ENCODE measurements at places on chromosomes 4 and X.

DNA sequence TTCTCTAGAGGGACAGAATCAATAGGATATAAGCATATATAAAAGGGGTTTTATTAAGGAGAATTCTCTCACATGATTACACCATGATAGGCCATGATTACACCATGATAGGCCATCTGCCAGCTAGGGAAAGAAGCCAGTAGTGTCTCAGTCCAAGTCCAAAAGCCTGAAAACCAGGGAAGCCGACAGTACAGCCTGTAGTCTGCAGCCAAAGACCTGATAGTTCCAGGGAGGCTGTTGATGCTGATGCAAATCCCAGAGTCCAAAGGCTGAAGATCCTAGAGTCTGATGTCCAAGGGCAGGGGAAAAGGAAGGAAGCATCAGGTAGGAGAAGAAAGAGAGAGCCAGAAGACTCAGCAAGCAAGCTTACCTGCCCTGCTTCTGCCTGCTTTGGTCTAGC is 411.3 kb upstream of the EMCN start:
- no peak for DNase-seq

- no peak for DNase-seq
These were observed 110.0 kb downstream of the ARHGAP6 start for GRCh38 chrX:11555759-11556158.

DNA sequence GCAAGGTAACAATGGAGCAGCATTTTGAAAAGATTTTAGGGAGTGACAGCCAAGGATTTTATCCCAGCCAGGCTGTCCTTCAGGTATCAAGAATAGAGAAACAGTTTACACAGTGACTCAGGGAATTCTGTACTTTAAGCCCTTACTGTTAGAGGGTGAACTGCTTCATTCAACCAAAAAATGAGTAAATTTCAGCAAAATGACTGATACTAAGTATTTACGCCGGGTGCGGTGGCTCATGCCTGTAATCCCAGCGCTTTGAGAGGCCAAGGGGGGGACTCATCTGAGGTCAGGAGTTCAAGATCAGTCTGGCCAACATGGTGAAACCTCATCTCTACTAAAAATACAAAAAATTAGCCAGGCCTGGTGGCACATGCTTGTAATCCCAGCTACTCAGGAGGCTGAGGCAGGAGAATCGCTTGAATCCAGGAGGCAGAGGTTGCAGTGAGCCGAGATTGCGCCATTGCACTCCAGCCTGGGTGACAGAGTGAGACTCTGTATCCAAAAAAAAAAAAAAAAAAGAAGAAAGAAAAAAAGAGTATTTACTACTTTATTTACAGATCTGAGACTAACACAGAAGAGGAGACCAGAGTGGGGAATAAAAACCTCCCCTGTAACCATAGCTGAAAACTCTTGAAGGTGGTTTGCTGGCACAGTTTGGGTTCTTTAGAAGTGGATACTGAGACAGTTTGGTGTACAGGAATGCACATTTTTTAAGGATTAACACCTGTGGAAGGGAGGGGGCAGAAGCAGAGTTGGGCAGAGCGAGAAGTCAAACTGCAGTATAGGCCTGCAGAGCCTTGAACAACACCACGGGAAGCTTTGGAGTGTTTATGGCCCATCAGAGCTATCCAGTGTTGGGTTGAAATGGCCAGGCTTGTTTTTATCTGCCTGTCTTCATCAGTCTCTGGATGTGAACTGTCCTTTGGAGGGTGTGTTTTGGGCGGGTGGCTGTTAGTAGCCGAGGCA is 40.5 kb downstream of the TMEM131L start:
- no peak for DNase-seq

GRCh38 chr4:177239878-177240277 is 69.8 kb upstream of the NEIL3 start:
- no peak for DNase-seq

DNA sequence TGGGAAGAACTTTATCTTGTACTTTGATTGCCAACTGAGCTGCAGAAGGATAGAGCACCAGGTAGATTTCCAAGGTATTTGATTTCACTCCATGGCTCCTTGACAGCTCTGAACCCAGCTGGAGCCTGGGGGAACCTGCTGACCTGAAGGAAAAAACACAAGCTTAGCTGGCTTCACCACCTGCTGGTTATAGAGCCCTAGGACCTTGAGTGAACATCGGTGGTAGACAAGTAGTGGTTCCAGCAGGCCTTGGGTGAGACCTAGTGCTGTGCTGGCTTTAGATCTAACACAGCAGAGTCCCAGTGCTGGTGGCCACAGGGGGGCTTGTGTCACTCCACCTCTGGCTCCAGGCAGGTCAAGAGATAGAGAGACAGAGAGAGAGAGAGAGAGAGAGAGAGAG is 1102.6 kb downstream of the ADGRL3 start:
- no peak for DNase-seq

GRCh38 chr4:68948985-68949384 is 2.6 kb downstream of the UGT2A3 start:
- no peak for DNase-seq

DNA sequence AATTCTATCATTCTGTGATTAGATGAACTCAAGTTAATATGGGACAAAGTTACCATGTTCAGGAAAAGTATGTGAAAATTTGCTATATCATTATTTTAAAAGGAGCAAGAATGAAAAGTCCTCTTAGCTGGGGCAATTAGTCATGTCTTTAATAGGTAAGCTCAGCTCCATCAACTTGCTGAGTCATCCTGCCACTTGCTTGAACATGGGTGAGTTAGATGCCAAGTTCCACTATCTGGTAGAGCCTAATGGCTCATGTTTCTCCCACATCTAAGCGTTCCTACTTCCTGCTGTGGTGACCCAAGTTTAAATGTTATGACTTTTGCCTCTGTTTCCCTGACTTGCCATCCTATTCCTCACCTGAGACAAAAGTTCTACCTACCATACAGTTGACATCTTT is 276.8 kb downstream of the ZNF674 start:
- DNase-seq = no peak

DNA sequence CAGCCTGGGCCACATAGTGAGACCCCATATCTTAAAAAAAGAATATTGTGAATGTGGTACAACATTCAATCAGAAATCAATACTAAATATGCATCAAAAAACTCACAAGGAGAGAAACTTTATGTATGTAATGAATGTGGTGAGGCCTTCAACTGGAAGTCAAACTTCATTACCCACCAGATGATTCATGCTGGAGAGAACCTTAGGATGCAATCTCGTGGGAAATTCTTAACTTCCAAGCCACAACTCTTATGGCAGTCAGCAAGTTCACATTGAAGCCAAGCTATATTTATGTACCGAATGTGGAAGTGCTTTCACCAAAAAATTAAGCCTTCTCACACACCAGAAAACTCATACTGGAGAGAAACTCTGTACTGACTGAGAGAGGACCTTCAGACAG is 84.5 kb upstream of the UXT start:
- no peak for DNase-seq

DNA sequence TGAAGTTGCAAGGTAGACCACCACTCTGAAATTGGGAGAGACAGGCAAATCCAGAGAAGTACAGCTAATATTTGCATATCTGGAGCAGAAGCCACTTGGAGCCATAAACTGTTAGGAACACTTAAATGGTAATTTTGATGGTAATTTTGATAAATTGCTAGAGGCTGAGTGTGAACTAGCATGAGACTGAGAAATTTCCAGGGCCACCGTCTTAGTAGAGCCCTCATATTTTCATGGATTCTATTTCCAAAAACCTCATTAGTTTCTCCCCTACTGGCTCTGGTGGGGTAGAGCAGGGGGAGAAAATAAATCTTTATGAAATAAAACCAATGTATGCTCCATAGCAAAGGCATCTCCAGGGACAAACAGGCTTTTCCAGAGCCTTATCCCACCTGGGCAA is 429.4 kb upstream of the DIPK2B start:
- DNase-seq = no peak

DNA sequence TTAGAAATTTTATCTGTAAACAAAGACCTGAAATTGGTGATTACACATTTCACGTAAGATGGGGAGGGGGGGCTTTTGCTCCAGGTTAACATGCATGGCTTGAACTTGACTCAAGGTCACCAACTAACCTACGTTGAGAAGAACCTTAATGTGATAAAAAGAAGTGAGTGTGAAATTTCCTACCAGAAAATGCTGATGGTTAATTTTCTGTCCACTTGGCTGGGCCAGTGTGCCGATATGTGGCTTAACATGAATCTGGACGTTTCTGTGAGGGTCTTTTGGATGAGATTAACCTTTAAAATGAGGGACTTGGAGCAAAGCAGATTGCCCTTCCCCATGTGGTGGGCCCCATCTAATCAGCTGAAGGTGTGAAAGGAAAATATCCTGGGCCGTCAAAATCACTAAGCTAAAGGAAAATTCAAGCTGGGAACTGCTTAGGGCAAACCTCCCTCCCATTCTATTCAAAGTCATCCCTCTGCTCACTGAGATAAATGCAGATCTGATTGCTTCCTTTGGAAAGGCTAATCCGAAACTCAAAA is 107.3 kb upstream of the ENPP6 start:
- DNase-seq = no peak

GRCh38 chrX:51608766-51609165 is 9.9 kb downstream of the CENPVL3 start:
- DNase-seq = no peak

DNA sequence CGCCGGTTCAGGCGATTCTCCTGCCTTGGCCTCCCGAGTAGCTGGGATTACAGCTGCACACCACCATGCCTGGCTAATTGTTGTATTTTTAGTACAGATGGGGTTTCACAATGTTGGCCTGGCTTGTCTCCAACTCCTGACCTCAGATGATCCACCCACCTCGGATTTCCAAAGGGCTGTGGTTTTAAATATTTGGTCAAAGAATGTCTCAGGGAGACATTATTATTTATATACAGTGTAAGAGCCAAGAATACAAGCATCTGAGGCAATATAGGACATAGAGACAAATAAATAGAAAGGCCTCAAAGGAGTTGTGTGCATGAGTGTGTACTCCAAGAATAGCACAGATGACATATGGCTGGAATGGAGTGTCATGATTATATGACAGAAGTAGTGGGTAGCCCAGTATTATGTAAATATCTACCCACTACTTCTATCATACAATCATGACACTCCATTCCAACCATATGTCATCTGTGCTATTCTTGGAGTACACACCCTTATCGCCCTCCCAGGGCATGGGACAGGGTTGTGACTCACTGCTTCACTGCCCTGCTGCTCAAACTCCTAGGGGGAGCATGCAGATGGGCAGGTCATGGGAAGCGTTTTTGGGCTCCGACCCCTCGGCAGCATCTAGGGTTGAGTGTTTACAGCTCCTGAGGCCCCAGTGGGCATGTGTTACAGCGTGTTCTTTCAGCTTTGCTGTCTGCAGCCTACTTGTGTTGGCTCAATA is 1649.8 kb upstream of the PCDH10 start:
- DNase-seq = no peak

GRCh38 chrX:49174723-49175122 is 3.0 kb downstream of the PLP2 start:
- DNase-seq = no peak

DNA sequence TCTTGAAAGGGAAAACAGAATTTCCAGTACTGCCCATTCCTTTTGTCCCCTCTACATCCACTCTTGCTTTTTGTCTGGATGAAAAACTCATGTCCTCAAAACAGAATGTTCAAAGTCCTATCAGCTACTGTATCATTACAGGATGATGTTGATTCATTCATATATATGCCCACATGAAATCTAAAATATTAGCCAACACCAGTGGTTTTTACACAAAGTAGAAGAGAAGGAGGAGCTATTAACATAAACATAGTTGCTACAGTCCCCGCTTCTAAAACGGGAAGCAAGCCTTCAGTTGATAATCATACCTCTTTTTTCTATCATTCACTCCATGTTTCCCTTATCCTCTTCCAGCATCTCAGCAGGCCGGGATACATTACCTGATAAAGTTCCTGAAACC is 7.7 kb upstream of the THOC2 start:
- DNase-seq = no peak

DNA sequence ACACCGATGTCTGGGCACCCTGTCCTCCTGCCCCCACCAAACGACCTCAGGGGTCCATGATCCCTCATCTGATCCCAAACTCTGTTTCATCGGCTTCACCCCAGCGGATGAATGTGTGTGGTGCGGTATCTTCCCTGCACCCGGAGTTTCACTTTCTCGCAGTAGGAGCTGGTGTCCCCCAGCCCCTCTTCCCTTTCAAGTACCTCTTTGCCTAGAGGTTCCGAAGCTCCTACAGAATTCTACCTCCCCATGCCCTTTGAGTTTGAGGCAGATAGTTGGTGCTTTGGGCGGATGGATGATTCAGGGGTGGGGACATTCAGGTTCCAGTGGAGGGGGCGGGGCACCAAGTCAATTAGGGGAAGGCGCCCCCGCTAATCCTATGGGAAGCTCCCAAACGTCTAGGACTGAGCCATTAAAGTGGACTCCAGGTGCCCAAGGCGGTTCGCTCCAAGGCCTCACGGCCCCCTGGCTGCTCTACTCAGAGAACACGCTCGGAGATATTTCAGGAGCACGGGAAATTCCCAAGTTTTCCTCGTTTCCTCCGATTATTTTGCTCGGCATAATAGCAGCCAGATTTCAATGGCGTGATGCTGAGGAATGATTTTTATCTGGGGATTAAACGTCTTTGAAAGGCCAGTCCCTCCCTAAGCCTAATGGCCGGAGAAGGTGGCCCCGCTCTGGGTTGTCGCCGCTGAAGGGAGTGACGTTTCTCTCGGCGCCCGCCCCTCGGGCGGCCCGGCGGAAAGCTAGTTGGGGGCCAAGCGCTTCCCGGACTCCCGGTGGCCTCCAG is 1.3 kb downstream of the MSX1 start:
- DNase-seq = no peak

GRCh38 chr4:122118243-122118642 is 33.9 kb upstream of the BLTP1 start:
- DNase-seq = no peak

DNA sequence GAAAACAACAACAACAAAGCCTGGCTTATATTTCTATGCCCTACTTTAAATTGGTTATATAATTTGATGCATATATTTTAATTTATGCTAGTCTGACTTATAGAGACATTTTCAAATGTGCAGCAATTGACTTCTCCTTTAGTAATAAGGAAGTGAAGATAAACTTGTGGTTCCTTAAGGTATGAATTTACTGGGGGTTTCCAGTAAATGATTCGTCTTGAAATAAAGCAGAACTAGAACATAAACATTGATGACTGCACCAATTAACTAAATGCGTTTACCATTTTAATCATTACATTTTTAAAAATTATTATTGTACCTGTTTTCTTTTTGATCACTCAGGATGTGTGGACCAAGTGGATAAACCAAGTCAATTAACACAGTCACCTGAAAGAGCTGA is 99.6 kb upstream of the CCSER1 start:
- no peak for DNase-seq

GRCh38 chrX:46653482-46653881 is 79.9 kb downstream of the CHST7 start:
- peak; percentile 14 for DNase-seq

DNA sequence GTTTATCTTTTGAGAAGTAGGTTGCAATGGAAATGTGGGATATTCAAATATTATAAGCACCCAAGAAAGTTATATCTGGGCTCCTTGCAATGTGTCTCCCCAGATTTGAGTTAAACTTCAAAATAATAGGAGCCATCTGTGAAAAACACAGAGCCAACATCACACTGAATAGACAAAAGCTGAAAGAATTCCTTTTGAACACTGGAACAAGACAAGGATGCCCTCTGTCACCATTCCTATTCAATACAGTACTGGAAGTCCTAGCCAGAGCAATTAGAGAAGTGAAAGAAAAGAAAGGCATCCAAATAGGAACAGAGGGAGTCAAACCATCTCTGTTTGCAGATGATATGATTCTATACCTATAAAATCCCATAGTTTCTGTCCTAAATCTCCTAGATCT is 114.3 kb upstream of the IL1RAPL1 start:
- DNase-seq = no peak
